ENCODE measurements at places on chromosomes 2 and 18. TPM values are rescaled to one million over a fixed set of nuclear protein-coding genes. Genes with fewer than 3 reads are reported as not detected.

GRCh38 chr2:67290451-67291290 lies 106.5 kb upstream of the ETAA1 start:
- peak; percentile 51 for DNase-seq

DNA sequence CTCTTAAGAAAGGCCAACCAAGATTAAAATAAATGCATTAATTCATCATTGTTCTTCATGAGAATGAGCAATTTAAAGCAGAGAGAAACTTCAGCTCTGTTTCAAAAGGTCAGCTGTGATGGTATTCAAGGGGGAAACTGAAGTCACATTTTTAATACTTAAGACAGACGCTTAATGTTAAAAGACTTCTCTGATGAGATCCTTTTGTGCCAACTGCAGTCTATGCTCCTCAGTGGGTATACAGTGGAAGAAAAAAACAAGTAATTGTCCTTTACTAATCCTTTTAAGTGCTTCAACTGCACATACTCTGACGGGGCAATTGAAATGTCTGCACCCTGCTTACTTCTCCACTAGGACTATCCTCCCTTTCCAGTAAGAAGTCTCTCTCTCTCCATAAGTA lies 309.7 kb downstream of the GULP1 start:
- DNase-seq = no peak

DNA sequence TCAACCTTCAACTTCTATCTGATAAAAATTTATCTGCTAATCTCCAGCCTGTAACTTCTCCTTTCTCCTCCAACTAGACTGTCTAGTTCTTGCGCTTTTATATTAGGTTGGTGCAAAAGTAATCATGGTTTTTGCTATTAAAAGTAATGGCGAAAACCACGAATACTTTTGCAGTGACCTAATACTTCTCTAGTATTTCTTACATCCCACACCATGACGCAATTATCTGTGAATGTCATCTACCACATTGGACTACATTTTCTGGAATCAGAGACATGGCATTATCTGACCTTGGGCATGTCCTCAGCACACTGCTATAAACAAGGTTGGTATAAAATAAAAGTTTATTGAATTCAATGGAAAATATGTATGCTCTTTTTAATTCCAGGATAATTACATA lies 370.2 kb upstream of the LYPD1 start:
- no peak for DNase-seq

DNA sequence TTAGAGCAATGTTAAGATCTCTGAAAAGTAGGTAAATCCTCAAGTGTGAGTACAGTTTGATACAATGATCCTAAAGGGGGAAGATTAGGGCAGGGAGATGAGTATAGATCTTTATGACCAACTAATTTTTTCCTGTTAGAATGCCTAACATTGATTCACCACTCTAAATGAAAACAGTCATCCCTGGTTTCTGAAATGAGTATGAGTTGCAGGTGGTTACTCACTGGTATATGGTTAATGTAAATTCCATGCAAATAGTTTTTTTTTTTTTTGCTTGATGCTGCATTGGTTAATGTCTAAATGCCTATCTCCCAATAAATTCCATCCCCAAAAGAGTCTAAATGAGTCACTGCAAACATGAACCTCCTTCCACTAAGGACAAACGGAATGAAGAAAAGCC lies 55.0 kb upstream of the SERPINB2 start:
- DNase-seq = no peak

DNA sequence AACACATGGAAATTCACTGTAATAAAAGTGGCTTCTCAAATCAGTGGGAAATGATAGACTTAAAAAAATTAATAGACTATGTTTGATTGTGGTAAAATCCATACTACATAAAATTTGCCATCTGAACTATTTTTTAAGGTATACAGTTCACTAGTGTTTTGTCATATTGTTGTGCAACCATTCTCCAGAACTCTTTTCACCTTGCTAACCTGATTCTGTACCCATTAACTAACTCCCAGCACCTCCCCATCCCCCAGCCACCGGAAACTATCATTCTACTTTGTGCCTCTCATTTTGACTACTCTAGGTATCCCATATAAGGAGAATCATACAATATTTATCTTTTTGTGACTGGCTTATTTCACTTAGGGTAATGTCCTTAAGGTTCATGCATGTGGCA lies 153.3 kb downstream of the PTPRM start:
- DNase-seq = no peak

- DNase-seq = peak; percentile 14
Observed at GRCh38 chr2:224849264-224849663, 133.1 kb upstream of the CCDC195 start.

DNA sequence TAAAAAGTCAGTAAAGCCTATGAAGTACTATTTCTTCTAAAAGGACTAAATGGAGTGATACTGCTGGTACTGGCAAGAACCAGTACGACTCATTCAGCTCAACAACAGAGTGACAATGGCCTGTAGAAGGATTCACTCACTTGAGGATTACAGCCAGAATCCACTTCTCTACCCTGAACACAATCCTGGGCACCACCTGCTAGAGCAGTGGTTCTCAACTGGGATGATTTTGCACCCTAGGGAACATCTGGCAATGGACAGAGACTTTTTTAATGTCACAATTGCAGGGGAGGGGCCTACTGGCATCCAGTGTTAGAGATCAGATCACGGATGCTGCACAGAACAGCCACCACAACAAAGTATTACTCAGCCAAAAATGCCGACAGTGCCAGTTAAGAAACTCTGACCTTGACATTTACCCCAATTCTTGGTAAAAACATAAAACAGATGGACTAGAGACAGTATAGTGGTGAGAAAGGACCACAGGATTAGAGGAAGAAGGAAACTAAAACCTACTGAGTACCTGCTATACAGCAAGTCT lies 5.0 kb downstream of the SPIRE1 start:
- DNase-seq = no peak

DNA sequence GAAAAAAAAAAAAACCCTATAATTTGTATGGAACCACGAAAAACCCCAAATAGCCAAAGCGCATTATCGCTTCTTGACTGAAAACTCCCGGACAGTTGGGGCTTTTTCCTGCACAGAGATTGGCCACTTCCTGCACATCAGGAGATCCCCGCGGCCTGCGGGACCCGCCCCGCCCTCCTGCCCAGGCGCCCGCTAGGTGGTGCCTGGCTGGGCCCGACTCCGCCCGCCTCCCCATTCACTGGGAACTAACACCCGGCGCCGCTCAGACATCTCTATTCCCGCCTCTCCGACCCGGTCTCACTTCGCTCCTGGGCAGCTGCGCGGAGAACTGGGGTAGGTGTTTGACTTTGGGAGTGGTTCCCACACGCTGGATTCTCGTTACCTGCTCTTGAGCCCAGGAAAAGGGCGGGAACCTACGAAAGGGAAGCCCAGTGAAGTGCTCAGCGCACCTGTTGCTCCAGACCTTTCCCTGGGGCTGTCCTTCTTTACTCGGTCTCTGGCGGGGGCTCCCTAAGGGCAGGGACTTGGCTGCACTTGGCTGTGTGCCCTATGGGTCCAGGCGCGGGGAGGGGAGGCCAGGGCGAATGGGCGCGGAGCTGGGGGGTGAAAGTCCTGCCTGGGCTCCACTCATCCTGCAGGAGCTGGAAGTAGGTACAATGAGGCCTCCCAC lies at the start of gene HMSD:
Gene HMSD, plus strand, starts transcription at position 234 of the 670 bp plus-strand sequence. CDS start 4,155 bp downstream, outside the sequence.
- DNase-seq = peak; percentile 53

DNA sequence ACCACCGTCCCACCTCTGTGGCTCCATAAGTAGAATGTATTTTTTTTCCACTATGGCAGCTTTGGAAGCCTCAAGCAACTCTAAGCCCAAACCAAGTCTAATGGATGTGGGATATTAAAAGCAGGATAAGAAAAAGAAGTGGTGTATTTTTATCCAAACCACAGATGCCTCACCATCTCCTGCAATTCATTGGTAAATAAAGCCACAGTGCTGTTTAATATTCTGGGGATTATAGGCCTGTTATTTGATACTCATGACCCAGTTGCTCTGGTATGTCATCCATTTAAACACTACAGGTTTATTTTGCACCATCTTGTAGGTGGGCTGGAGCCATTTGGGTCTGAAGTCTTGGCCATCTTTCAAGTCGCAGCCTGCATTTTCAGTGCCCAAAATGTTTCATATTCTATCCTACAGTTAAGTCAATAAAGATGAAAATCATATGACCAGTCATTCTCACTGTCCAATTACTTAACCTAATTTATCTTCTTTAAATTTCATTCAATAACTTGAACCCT lies 279.5 kb upstream of the EPHA4 start:
- DNase-seq = no peak

Gene SULT1C4
- polyA plus RNA-seq = not detected

Gene UGT1A10
- polyA plus RNA-seq = not detected

Gene NYAP2
- 0.01 TPM for polyA plus RNA-seq

Gene EGR4
- polyA plus RNA-seq = not detected

Gene RGPD5
- polyA plus RNA-seq = 10.8 TPM

Gene MYO3B
- not detected for polyA plus RNA-seq
